NCI-H526 treated with DMSO at 0.1 percent for 48 hours (cell line): ENCODE measurements at places on chromosomes 2 and 18.

DNA sequence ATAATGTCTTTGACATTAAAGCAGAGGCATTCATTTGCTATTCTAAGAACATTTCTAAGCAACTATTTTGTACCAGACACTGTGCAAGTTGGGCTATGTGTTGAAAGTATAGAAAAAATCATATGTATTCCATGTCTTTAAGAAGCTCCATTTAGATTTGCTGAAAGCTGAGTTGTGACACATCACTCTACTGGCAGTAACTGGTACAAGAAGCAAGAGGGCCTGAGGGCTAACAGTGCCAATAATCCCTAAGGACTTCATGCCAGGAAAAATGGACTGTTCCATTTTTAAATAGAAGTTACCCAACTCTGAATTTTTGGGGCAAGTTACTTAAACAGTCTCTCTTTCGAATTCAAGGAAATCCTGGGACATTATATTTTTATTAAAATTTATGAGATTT lies 178.7 kb downstream of the SRBD1 start:
- DNase-seq = no peak

DNA sequence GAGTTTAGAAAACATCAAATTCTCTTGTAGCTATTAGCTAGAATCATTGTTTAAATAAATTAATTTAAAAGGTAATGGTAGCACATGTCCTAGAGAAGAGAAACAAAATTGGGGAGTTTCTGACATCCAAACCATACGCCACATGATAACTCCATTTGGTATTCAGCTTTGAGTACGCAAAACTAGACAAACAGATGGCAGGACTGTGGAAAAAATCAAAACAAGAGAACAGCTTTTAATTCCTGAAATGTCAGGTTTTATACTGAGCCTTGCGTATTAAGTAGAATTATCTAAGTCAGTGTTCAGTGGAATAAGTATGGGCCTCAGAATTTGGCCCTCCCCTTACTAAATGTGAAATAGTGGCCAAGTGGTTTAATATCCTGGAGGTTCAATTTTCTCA lies 82.4 kb upstream of the PDE1A start:
- DNase-seq = no peak

- DNase-seq = peak; percentile 14
Measured at GRCh38 chr2:69287544-69287943, 99.5 kb downstream of the GFPT1 start.

GRCh38 chr2:218898109-218898878 lies 17.6 kb downstream of the WNT10A start:
- peak; percentile 29 for DNase-seq

GRCh38 chr2:215421859-215422461 lies 13.9 kb downstream of the FN1 start:
- DNase-seq = no peak

DNA sequence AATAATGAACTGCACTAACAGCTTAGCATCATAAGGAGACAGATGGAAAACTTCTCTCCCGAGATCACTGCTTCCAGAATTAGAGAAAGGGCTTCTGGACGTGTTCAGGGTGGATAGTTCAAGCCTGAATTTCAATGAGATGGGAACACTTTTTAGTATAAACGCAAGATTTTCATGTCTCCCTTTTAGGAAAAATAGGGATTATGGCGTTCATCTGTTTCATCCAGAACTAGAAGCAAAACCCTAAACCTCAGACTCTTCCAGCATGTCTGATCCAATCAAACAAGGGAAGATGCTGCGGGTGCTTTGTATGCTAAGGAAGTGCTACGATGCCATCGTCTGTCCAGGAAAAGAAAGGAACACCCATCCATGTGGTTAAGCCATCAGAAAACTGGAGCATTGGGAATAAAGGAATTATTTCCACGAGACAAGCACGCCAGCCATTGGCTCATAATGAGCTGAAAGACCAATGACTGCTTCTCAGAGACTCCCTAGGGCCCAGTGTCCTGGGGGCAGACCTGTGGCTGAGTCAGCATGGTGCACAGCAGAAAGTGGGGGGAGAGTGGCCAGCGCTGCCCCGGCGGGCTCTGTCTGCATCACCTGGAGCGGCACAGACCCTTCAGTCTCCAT lies 65.9 kb upstream of the AFF3 start:
- no peak for DNase-seq

DNA sequence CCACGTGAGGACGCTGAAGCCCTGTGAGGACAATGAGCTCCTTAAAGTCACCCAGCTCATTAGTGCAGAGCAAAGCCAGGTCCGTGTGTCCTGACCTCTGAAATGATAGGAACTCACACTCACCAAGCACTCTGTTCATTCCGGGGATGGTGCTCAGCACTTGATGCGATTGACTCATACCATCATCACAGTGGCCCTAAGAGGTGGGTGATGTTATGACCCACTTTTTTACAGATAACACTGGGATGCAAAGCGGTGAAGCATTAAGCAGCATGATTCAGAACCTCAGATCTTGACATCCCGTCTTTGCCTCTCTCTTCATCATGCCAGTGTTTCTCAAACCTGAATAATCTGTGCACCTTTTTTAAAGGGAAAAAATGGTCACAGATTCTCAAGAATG lies 234.8 kb downstream of the ALPK2 start:
- DNase-seq = no peak

GRCh38 chr2:230661072-230661957 lies 51.3 kb upstream of the CAB39 start:
- no peak for DNase-seq

DNA sequence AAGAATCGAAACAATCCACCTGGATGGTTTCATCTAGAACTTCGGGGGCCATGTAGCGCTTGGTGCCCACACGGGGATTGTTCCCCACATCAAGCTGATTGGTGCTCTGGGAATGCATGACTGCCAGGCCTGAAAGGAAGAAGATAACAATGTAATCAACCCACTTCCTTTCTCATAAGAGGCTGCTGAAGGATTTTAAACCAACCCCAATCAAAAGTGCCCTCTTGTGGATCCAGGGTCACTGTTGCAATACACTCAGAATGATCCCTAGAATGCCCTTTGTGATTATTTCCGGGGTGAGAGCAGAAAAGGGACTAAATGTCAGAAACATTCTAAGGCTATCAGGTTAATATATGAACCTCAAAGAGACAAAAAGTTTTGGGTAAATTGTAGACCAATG lies 115.2 kb downstream of the ACVR1 start:
- no peak for DNase-seq

DNA sequence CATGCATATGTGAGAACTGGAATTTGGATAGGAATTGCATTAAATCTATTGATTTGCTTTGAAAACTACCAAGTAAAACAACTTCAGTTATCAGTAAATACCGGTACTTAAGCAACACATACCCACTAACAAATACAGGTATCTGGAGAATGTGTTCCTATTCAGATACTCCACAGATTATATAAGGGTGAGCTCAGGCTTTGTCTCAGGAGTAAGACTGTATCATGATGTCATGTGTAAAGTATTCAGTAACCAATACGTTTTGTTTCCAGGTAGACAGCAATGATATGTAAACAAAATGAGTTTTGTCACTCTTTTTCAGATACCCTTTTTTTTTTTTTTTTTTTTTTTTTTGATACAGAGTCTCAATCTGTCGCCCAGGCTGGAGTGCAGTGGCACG lies 74.8 kb downstream of the DSC3 start:
- no peak for DNase-seq

DNA sequence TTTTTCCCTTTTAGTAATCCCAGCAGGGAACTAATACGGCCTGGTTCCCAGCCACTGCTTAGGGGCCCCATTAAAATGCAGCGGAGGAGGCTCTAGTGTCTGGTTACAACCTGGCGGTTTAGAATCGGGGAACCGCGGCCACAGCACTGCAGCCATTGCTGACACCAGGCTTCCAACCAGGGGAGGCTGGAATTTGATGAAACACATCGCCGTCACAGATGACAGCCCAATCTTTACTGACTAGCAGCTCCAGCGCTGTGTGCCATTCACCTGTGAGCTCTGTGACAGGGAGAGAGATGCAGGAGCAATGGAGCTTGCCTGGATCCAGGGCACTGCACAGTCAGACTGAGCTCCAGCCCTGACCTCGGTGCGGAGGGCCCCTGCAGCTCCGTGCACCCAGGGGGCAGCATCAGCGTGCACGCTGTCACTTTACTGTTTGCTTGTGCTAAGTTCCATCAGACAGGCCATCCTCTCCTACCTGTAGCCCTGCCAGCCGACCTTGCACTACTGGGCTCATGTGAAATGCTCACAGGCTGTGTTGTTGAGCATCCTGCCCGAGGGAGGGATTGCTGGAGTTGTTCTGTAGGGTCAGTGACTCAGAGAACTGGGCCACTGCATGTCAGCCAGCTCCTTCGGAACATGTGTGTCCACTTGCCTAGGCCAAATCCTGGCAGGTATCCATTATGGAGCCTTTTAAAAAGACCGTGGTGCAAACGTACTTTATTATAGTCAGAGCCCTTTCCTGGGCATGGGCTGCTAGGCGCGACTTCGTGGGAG lies 203.5 kb downstream of the SEPTIN10 start:
- peak; percentile 50 for DNase-seq

GRCh38 chr2:234761910-234762309 lies 189.9 kb upstream of the SH3BP4 start:
- no peak for DNase-seq

DNA sequence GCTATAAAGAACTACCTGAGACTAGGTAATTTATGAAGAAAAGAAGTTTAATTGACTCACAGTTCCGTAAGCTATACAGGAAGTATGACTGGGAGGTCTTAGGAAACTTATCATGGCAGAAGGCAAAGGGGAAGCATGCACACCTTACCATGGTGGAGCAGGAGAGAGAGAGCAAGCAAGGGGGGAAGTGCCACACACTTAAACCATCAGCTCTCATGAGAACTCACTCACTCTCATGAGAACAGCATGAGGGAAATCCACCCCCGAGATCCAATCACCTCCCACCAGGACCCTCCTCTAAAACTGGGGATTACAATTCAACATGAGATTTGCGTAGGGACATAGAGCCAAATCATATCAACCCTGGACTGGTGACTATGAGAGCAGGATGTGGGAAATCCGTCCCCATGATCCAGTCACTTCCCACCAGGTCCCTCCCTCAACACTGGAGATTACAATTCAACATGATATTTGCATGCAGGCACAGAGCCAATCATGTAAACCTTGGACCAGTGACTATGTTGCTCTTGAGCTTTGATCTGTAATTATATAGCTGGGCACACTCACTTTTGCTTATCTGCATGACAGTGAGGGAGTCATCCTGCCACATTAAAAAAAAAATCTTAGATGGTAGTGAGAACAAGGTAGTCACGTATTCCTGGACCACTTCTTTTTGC lies 12.9 kb downstream of the ADAM23 start:
- DNase-seq = peak; percentile 7

DNA sequence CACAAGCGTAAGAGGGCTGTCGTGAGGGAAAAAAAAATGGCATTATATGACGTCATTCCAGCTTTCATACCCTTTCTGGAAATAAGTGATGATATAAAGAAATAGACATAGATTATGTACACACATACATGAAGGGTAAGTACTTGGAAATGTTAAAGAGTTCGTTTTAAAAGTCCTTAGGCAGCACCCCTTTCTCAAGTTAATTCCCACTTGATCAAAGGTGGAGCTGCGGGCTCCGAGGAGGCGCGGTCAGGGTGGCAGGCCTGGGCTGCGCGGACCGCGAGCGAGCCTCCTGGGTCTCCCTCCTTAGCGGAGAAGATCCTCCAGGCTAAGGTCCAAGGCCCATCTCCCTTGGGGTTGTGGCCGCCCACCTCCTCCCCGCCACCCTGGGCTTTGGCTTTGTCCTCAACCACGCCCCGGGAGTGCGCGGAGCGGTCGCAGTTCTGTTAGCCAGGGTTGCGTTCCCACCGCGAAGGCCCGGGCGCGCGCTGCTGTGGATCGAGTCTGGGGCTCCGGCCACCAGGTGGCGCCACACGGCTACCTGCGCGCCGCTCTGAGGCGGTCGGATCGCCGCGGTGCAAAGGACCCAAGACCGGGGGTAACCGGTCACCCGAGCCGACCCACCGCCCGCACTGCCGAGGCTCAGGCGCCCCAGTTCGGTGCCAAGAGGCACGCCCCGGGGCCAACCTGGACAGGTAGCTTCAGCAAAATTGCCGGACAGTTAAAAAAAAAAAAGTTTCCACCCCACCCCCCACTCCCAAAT lies 66.8 kb downstream of the HNRNPLL start:
- peak; percentile 19 for DNase-seq

GRCh38 chr2:101401326-101401665 lies 14.0 kb upstream of the CREG2 start:
- DNase-seq = no peak

GRCh38 chr2:195732574-195732973 lies 75.5 kb downstream of the SLC39A10 start:
- no peak for DNase-seq

DNA sequence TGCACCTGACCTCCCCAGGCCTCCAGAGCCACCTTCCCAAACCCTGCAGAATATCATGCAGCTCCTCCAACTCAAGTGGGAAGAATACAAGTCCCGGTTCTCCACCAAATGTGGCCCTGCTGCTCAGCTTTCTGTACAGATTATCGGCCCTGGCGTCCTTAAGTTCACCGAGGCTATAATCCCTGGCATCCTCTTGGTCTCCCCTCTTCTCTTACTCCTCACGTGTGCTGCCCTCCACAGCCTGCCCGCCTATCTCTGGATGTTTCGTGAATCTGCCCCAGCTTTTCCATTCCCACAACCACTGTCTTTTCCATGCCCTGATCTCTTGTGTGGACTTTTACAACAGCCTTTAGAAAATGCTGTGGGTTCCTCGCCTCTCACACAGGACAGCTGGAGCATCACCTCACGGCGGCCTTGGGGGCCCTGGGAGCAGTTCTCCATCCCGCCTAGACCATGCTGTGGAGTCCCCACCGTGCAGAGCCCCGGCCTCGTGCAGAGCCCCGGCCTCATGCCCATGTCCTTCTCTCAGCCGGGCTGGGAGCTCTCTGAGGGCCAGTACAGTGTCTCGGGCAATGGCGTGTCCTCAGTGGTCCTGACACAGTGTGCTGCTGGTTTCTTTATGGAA lies 170.3 kb upstream of the PXDN start:
- no peak for DNase-seq

GRCh38 chr2:195595825-195596224 lies 61.2 kb upstream of the SLC39A10 start:
- DNase-seq = no peak

DNA sequence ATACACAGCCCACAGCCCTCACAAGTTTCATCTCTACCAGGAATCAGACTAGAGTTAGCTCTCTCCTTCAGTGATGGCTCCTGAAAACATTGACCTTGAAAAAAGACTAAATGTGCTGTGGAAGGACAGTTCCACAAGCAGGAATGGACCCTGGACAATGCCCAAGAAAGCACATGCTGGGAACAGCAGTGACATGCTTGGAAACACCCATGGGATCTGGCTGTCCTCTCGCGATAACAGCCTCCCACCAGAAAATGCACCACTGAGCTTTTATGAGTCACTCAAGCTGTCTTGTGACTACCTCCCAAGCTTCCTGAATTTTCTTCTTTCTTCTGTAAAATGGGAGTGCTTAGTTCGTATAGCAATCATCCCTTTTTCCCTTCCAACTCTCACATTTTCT lies 269.2 kb downstream of the LRATD1 start:
- no peak for DNase-seq

- DNase-seq = no peak
Measured at GRCh38 chr2:68032702-68033101, 30.1 kb downstream of the C1D start.

DNA sequence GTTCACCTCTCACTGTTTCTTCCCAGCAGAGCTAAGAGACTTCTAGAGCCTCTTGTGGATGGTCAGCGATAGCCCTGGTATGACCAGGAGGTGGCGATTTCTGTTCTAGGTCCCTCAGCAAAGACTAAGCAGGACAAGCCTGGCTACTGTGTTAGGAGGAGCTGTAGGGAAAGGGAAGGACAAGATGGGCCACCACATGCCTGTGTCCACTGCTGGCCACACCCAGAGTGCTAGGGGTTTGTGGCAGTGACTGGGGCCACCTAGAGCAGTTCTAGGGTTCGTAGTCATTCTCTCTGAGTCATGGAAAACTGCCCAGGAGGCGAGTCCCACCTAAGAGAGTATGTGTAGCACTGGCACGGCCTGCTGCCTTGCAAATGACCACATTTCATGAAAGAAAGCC lies 179.4 kb downstream of the ALPK2 start:
- no peak for DNase-seq
